Activated naive CD8-positive, alpha-beta T cell treated with anti-CD3 and anti-CD28 coated beads, Interleukin-2, amount 10 ng/mL, durations not matched to agents 7 days and 5 days (primary cell): ENCODE measurements at places on chromosomes 2 and 18. TPM values are rescaled to one million over a fixed set of nuclear protein-coding genes. Genes with fewer than 3 reads are reported as not detected.

Gene ZNF396
- 2.8 TPM for total RNA-seq

GRCh38 chr18:8501044-8501443 is 108.2 kb upstream of the RAB12 start:
- no peak overlapping the region for H3K27ac ChIP-seq
- no peaks in the 10 kb centered on the region for H3K4me1 ChIP-seq
- no peak overlapping the region for H3K4me3 ChIP-seq
- peaks cover 12% of the 10 kb centered on the region for H3K27me3 ChIP-seq
- no peaks in the 10 kb centered on the region for H3K36me3 ChIP-seq

- no peak for DNase-seq
- peaks cover 24% of the 10 kb centered on the region for H3K4me1 ChIP-seq
- H3K36me3 ChIP-seq: no peaks in the 10 kb centered on the region
Observed at GRCh38 chr2:60806988-60807681, 51.1 kb downstream of the PAPOLG start.

GRCh38 chr2:112136096-112136495 is 2.1 kb upstream of the FBLN7 start:
- no peak overlapping the region for H3K27ac ChIP-seq
- DNase-seq: no peak
- H3K36me3 ChIP-seq: peaks cover 5% of the 10 kb centered on the region

Gene CHRNG
- not detected for total RNA-seq

Gene KLHL41
- total RNA-seq: 0.17 TPM

DNA sequence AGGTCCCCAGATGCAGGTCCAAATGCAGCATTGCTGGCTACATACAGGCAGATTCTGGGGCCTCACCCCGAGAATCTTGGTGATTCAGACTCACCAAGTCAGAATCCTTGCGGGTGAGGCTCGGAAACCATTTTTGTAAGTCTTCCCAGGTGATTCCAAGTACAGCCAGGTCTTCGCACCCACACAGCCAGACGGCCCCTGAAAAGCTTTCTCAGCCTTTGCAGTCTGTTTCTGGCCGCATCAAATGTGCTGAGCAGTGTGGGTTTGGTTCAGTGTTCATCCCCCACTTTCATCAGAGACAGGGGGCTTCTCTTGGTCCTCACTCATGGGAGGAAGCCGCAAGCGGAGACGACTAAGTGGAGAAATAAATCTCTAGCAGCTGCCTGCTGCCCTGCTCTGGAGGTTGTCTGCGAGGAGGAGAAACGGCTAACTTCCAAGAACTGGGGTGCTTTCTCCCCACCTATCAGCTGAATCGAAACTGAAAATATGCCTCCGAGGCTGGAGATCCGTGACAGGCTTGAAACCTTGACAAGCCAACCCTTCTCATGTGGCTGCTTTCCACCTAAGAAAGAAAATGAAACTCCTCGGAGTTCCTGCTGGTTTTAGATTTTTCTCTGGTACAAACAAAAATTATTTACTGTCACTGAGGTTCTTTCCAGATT is 8.9 kb upstream of the TMEM185B start:
- DNase-seq: peak; percentile 72
- no peaks in the 10 kb centered on the region for H3K27me3 ChIP-seq
- peak overlapping the region; percentile 99 for H3K27ac ChIP-seq

GRCh38 chr2:63553049-63553448 is 35.2 kb downstream of the WDPCP start:
- peaks cover 8% of the 10 kb centered on the region for H3K36me3 ChIP-seq

Gene MFSD6
- total RNA-seq: 56.7 TPM

Gene EPAS1
- 11.7 TPM for total RNA-seq

DNA sequence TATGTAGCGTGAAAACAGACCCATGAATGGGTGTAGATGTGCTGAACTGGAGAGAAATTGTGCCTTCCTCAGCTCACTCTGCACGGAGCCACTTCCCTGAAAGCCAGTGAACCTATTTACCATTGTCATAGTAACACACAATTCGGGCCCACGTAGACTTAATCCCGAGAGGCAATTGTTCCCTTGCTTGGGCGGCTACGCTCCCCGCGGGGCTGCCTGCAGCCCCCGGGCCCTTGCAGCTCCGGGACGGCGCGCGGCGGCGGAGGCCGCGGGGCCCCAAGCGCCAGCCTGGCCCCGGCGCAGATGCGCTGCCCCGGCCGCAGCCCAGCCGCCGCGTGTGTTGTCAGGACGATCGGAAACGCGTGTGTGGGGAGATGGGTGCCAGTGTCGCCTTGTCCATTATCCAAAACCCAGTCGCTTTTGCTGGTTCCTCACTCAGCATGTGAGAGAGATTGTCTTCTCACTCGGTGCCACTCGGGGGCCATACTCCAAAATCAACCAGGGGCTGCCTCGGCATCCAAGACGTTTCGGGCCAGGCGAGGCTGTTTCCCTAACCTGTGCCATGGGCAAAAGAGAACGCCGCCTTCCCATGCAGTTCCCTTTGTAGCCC is 17.9 kb upstream of the LRRTM1 start:
- H3K4me3 ChIP-seq: no peak overlapping the region
- H3K4me1 ChIP-seq: no peaks in the 10 kb centered on the region
- no peak overlapping the region for H3K27ac ChIP-seq
- H3K36me3 ChIP-seq: no peaks in the 10 kb centered on the region
- H3K27me3 ChIP-seq: peaks cover 5% of the 10 kb centered on the region

DNA sequence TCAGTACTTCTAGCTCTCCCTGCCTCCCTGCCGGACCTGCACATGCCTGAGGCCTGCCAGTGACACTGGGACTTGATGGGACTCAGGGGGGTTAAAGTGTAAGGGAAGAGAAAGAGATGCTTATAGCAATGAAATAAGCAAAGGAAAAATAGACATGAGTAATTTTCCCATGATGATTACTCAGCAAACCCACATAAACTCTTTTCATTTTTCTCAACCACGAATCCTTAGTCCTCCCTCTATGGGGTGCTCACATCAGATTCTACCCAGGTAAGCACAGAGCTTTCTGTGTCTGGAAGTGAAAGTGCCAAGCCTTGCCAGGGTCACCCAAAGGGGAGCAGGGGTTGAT is 44.8 kb upstream of the ANKRD62 start:
- no peak overlapping the region for H3K27ac ChIP-seq
- peaks cover 8% of the 10 kb centered on the region for H3K27me3 ChIP-seq

Gene BOLL
- not detected for total RNA-seq

Gene POTEJ
- total RNA-seq: not detected

Gene NDC80
- 67.0 TPM for total RNA-seq
